Osteoblast (primary cell): ENCODE measurements at places on chromosomes 4 and X. TPM values are rescaled to one million over a fixed set of nuclear protein-coding genes. Genes with fewer than 3 reads are reported as not detected.

Gene TGIF2LX
- not detected in 2 replicates for total RNA-seq

- DNase-seq: no peak
Measured at GRCh38 chr4:48138936-48139335, 4.9 kb upstream of the TXK start.

DNA sequence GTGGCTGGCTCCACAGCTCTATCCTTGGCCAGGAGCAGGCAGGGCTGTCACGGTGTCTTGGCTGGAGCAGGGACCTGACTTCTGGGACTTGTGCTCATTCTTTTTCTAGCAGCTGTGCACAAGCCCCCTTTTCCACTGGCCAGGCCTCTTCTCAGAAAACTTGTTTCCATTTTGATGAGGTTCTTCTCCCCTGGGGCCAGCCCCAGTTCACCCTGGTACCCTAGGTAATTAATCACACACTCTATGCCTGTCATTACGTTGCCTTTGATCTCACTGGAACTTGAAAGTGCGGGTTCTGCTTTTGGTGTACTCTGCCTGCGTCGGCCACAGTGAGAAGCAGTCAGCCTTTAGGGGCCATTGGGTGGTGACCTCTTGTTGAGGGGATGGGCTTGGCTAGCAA lies 26.6 kb downstream of the DRD5 start:
- DNase-seq: no peak

Gene MAGEB3
- total RNA-seq: not detected in 2 replicates

Gene USP17L27
- not detected in 2 replicates for total RNA-seq

Gene MEPE
- total RNA-seq: not detected in 2 replicates

Gene TMPRSS11A
- total RNA-seq: not detected in 2 replicates

GRCh38 chr4:140944199-140944515 lies 188.0 kb upstream of the TBC1D9 start:
- DNase-seq: no peak

DNA sequence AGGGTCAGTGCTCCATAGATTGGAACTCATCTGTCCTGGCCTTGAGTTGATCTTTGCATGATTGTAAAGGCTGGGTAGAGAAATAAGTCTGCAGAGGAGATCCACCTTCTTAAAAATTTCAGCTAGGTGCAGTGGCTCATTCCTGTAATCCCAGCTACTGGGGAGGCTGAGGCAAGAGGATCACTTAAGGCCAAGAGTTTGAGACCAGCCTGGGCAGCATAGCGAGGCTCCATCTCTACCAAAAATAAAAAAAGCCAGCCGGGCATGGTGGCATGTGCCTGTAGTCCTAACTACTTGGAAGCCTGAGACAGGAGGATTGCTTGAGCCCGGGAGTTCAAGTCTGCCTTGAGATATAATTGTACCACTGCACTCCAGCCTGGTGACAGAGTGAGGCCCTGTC lies 476 bp upstream of the CXCR3 start:
- DNase-seq: no peak

Gene FAT4
- total RNA-seq: 27.9 and 31.2 TPM in 2 replicates

- no peak for DNase-seq
Measured at GRCh38 chr4:73446336-73446938, 10.4 kb downstream of the AFP start.

GRCh38 chrX:9737363-9737762 lies 28.3 kb downstream of the GPR143 start:
- DNase-seq: no peak

- DNase-seq: no peak
Measured at GRCh38 chrX:108307132-108308085, 130.8 kb downstream of the COL4A6 start.

- DNase-seq: no peak
Measured at GRCh38 chrX:135328421-135329005, 19.2 kb downstream of the ETDC start.

Gene PPARGC1A
- total RNA-seq: 2.1 and 2.5 TPM in 2 replicates

DNA sequence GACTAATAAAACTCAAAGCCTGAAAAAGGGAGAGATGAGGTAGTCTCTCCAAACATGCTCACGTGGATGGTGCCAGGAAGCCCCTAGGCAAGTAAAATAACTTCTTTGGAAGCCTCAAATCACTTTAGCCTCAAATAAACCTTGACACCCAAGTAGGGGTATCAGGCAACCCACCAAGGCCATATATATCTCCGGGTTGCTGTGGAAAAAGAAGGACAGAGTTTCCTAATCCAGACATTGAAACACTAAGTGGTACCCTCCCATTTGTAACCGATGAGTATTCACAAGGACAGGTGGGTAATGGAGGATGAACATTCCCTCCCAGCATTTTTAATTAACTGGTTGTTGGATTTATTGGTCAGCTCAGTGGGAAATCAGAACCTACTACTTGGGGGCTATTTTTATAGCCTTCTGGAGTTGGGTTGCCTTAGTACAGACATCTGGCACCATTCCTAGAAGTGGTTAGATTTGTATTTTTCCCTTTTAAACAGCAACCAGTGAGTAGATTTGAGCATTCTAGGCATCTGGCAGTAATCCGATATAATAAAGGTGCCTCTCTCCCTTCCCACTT lies 87.7 kb downstream of the GPC3 start:
- no peak for DNase-seq

Gene RBM47
- 1.8 and 2.2 TPM in 2 replicates for total RNA-seq

Gene SPACA5
- not detected in 2 replicates for total RNA-seq

Gene PLCXD1
- total RNA-seq: 3.3 and 4.1 TPM in 2 replicates

Gene SSX3
- total RNA-seq: not detected in 2 replicates

Gene P2RY4
- under 0.01 and 0.29 TPM in 2 replicates for total RNA-seq

- DNase-seq: peak; percentile 30
Measured at GRCh38 chr4:70954032-70954431, 39.4 kb upstream of the DCK start.

GRCh38 chr4:168028970-168029597 lies 63.3 kb upstream of the ANXA10 start:
- DNase-seq: no peak

GRCh38 chrX:574830-575229 lies 55.8 kb upstream of the SHOX start:
- DNase-seq: no peak

Gene ADAMTS3
- 1.2 and 2.2 TPM in 2 replicates for total RNA-seq

DNA sequence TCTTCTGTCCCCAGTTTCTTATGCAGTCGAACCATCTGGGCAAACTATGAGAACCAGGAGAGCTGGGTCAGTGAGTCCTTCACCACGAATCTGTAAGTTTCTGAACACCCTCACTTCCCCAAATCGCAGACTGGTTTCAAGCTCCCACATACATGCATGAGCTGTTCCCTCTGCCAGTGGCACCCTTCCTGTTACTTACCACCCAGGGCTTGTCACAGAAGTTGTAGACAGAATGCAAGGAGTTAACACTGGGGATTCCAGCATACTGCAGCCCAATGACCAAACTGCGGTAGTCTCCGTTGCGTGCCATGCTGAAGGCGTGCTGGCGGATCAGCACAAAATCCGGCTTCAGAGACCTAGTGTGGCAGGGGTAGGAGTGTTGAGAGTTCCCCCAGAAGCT lies 14.6 kb downstream of the SYN1 start:
- DNase-seq: no peak

DNA sequence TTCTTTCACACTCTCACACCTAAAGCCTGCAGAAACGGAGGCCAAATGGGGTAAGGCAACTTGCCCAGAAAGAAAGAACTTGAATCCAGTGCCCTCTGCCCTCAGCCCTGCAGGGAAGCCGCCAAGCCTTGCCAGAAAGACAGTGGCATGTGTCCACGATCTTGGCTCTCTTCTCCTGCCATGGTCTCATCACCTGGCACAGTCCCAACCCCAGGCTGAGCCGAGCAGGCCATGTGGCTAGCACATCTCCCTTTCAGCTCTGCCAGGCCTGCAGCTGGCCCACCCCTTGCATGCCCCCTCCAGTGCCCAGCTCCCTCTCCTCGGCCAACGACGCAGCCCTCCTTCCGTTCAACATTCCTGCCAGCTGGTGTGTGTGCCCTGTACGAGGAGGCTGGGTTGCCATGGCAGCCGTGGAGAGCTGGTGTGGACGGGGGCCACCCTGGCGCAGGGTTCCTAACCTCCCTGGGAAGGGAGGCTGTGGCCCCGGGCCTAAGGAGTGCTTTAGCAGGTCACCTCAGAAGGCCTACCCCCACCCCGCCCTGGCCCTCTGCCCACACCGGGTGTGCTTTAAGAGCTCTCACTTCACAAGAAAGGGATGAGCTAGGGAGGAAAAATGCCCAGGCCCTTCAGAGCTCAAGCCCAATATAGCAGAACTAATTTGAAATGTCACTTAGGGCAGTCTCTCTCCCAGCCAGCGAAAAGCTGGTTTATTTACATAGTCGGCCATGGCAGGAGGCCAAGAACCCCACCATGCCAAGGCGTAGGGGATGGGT lies 73.0 kb upstream of the PJA1 start:
- no peak for DNase-seq

GRCh38 chrX:20300822-20301221 lies 34.1 kb upstream of the RPS6KA3 start:
- DNase-seq: no peak

Gene KLF8
- 1.1 and 1.8 TPM in 2 replicates for total RNA-seq

Gene IL13RA2
- 0.88 and 1.1 TPM in 2 replicates for total RNA-seq

- no peak for DNase-seq
Measured at GRCh38 chr4:16292585-16292984, 66.3 kb upstream of the TAPT1 start.

DNA sequence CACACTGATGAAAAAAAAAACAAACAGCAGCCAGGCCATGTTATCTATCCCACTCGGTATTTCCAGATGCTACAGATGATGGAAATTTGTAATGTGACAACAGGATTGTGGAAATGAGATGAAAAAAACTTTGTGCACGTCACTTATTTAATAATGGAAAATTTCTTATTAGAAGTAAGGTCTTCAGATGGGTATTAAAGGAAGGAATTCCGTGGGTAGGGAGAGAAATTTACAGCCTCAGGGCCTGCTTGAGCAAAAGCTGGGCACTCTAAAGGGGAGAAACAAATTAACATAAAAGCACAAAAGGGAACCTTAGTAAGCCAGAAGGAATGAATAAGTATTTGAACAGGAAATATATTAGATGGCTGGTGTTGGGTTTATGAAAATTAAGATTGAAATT lies 4.2 kb upstream of the PKD2 start:
- DNase-seq: no peak

Gene FRMPD3
- under 0.01 TPM in 2 replicates for total RNA-seq

DNA sequence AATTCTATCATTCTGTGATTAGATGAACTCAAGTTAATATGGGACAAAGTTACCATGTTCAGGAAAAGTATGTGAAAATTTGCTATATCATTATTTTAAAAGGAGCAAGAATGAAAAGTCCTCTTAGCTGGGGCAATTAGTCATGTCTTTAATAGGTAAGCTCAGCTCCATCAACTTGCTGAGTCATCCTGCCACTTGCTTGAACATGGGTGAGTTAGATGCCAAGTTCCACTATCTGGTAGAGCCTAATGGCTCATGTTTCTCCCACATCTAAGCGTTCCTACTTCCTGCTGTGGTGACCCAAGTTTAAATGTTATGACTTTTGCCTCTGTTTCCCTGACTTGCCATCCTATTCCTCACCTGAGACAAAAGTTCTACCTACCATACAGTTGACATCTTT lies 276.8 kb downstream of the ZNF674 start:
- DNase-seq: peak; percentile 78

DNA sequence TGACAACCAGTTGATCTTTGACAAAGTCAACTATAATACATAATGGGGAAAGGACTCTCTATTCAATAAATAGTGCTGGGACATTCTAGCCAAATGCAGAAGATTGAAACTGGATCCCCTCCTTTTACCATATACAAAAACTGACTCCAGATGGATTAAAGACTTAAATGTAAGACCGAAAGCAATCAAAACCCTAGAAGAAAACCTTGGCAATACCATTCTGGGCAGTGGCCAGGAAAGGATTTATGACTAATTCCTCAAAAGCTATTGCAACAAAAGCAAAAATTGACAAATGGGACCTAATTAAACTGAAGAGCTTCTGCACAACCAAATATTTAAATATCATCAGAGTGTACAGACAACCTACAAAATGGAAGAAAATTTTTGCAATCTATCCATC lies 185.1 kb downstream of the NPNT start:
- no peak for DNase-seq

Gene WAS
- total RNA-seq: 0.36 TPM in 1 of 2 replicates, not detected in the other

Gene SYTL5
- total RNA-seq: under 0.01 TPM in 2 replicates

Gene SPANXN4
- total RNA-seq: not detected in 2 replicates

Gene KIAA1210
- total RNA-seq: not detected in 2 replicates

GRCh38 chrX:121641560-121641959 lies 594.1 kb downstream of the GLUD2 start:
- no peak for DNase-seq

- peak; percentile 92 for DNase-seq
Measured at GRCh38 chrX:47574547-47575301, 7.5 kb upstream of the TIMP1 start.

Gene ASB9
- total RNA-seq: not detected in 2 replicates

DNA sequence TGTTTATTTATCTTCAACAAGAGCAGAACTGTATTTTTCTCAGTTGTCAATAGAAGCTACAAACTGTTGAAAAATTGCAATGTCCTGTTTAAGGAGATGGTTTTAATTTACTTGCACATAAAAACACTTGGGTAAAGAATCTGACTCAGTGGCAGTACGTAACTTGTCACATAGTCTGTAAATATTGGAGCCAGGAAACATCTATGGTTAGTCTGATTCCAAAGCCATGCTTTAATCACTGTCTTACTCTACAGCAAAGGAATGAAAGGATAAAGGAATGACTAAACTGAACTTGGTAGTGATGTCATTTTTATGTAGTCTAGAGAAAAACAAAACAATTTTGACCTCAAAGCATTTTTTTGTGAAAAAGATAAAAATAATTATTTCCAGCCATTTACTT lies 537.2 kb downstream of the STIM2 start:
- no peak for DNase-seq

DNA sequence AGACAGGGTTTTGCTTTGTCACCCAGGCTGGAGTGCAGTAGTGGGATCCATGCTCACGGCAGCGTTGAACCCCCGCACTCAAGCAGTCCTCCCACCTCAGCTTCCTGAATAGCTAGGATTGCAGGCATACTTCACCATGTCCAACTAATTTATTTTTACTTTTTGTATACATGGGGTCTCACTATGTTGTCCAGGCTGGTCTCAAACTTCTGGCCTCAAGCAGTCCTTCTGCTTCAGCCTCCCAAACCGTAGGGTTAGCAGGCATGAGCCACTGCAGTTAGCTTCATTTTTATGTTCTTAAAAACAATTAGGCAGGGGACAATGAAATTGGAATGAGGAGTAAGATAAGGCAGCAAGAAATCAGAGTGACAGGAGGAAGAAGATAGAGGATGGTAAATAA lies 50.5 kb downstream of the RAP1GDS1 start:
- no peak for DNase-seq

DNA sequence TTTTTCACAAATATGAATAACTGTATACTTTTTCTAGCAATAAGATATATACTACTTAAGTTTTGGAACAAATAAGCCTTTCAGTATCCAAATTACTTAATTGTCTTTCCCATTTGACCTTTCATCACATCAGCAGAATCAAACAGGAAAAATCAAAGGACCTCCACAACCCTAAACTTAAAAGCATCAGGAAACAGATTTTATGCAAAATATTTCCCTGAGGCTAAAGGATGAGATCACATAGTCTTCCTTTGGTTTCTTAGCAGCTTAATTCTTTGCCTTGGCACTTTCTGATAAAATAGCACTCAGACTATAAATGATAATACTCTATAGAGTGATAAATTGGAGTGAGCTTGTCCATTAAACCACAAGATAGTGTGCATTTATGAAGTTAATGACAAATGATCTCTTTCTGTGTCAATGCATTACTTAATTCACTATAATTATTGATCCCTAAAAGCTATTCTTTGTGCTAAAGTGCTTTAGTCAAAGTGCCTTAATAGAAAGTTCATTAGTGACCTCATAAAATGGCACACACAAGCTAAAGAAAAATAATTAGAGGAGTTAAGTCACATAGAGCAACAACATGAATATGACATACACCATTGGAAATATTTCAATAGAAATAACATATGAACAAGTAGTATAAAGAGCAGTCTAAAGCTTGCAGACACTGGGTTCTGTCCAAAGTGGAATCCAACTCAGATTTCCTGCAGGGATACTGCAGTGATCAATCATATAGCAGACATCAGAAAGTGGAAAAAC lies 15.7 kb upstream of the NDST3 start:
- no peak for DNase-seq
